CD4-positive, alpha-beta T cell treated with Interferon alpha-2 for 1 hour (primary cell): ENCODE measurements at places on chromosomes 16 and 17.
A peak's percentile ranks its signal among the peaks of the same experiment; 100 is the strongest.

DNA sequence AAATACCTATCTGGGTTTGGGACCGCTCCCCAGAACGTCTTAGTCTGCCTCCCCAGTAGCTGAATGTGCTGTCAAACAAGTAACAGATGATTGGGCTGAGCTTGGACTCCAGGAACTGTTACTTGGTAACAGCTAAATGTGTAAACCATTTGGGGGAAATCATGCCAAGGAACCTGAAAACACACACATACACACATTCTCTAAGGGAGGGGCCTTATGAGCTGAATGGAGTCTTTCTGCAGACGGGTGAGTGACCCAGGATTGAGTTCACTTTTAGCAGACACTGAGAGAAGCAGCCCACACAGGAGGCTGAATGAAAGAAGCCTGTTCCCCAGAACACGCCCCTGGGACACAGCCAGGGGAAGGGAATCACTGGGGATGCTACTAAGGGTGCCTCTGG lies 1.6 kb downstream of the ACLY start:
- DNase-seq, result no peak

- no peak for DNase-seq
These were observed 28.3 kb downstream of the ETV4 start for GRCh38 chr17:43517615-43518386.

- DNase-seq, result no peak
These were observed 8.7 kb downstream of the GSE1 start for GRCh38 chr16:85621698-85622428.

GRCh38 chr17:78196716-78197115 lies 9.6 kb downstream of the AFMID start:
- DNase-seq, result no peak

DNA sequence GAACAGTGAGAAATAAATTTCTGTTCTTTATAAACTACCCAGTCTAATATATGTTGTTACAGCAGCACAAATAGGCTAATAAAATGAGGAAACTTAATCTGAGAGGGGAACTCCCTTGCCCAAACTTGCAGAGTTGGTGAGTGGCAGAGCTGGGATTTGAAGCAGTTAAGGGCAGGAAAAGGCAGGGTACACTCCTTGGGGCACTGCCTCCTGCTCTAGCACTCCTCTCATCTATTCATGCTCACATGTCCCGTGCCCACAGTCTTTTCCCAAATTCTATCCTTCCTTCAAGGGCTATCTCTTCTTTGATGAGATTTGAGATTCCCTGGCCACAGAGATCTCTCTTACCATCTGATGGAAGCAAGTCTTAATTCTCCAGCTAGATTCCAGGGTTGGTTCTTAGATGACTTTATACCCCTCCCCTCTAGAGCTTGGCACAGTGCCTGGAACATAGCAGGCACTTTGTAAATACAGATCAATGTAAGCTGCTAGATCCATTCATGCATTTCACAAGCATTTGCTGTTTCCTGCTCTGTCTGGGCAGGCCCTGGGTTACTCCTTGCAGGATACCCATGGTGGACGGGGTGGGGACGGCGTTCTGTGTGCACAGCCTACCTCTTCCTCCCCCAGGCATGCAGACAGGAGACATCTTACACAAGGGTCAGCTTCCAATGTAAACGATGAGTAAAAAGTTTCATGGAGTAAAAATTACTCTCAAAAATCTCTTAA lies 39.2 kb upstream of the ABCC12 start:
- no peak for DNase-seq

DNA sequence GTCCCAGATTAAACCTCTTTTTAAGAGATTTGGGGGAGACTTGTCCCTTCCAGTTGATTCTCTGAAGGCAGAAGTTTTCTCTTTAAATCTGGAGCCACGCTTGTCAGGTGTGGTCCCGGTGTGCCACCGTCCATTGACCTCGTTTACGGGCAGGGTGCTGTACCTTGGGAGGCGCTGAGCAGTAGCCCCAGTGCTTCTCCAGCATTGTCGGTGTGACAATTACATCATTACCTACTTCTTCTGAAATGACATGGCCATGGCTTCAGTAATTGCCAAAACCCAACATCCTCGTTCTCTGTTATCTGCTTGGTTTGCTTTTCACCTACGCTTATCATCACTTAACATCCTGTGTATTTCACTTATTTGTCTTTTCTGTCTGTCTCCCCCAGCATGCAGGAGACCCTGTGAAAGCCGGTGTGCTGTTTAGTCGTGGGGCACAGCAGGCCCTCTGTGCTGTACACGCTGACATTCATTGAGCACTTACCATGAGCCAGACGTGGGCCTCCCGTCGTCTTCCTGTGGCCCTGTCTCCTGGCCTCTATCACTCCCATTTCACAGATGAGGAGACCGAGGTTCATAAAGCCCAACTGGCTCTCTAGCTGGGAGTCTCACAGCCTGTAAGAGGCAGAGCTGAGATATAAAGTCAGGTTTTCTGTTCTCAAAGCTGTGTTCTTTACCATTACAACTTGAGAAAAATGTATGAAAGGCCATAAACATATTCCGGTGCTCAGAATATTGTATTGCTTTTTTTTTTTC lies 143.9 kb downstream of the CMIP start:
- DNase-seq, result no peak

DNA sequence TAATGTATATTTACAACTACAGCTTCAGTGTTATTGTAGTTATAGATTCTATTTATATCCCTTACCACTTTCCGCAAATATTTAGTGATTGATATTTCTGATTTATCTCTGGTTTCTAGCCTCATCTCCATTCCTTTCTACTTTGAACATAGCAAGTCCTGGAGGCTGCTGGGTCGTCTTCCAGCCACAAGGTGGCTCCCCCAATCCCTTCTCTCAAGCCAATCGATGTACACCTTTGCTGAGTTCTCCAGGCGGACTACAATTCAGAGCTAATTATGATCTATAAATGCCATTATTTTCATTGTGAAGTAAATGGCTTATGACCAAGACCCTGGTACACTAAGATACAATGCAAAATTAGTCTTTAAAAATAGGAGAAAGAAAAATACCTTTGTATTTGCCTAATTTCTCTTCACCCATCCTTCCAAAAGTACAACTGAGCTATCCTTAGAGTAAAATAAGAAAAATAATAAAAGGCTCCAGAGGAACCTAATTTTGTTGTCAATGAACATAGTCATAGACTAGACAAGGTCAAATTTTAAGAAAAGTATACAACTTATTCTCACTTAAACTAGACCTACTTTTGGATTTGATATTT lies 122.1 kb downstream of the SKAP1 start:
- DNase-seq, result peak; percentile 65

- DNase-seq, result no peak
These were observed 125.5 kb upstream of the HSBP1 start for GRCh38 chr16:83682116-83682867.

DNA sequence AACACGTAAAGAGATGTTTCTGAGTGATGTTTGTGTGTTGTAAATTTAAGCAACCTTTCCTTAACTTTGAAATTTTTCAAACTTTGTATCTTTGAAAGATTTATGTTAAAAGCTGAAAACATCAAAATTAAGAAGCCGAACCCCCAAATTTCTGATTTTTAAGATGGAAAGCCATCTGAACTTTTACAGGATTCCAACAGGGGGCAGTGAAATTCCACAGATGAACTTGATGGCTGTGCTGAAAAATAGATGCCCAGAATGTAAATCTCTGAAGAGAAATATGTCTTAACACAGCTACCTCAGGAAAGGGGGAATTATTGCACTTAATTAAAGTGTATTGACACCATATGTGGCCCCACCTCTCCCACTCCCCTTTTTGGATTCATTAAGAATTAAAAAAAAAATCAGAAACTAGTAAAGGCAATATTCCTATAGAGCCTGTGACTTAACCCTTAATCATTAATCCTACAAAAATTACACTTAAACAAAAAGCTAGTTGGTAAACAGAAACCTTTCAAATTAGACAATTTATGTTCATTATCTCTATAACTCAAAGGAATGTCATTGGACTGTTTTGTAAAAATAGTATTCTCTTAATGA lies 597.9 kb downstream of the KCNJ2 start:
- DNase-seq, result no peak

GRCh38 chr17:41456204-41456603 lies 11.0 kb downstream of the KRT32 start:
- DNase-seq, result no peak

GRCh38 chr16:89711601-89712273 lies 9.0 kb downstream of the VPS9D1 start:
- peak; percentile 70 for DNase-seq

- no peak for DNase-seq
These were observed 7.0 kb upstream of the TMEM235 start for GRCh38 chr17:78224231-78225087.

GRCh38 chr16:31471875-31472708 lies at the start of gene TGFB1I1:
Gene TGFB1I1, plus strand, starts transcription at chr16:31472152. Its CDS starts 37 bp downstream, at chr16:31472189.
- no peak for DNase-seq

- no peak for DNase-seq
These were observed 16.3 kb downstream of the SLC47A1 start for GRCh38 chr17:19549746-19550623.

- DNase-seq, result no peak
These were observed 35.8 kb downstream of the NF1 start for GRCh38 chr17:31130286-31131224.

DNA sequence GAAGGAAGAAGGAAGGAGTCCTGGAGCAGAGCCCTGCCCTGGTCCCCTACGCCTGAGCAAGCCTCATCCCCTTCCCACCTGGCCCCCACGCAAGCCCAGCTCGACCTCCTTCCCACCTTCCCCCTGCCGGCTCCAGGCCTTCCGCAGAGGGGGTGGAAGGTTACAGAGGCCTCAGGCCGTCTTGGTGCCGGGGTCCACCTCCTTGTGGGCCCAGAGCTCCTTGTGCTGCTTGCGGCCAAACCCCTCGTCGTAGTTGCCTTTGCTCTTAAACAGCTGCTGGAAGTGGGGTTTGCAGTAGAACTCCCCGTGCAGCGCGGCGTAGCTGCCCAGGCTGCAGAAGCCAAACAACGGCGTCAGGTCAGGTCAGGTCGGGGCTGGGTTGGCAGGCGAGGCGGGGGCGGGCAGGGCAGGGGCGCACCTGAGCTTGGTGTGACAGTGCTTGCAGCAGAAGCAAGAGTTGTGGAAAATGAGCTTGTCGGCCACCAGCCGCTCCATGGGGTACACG lies 1.5 kb downstream of the LIMD2 start:
- no peak for DNase-seq

DNA sequence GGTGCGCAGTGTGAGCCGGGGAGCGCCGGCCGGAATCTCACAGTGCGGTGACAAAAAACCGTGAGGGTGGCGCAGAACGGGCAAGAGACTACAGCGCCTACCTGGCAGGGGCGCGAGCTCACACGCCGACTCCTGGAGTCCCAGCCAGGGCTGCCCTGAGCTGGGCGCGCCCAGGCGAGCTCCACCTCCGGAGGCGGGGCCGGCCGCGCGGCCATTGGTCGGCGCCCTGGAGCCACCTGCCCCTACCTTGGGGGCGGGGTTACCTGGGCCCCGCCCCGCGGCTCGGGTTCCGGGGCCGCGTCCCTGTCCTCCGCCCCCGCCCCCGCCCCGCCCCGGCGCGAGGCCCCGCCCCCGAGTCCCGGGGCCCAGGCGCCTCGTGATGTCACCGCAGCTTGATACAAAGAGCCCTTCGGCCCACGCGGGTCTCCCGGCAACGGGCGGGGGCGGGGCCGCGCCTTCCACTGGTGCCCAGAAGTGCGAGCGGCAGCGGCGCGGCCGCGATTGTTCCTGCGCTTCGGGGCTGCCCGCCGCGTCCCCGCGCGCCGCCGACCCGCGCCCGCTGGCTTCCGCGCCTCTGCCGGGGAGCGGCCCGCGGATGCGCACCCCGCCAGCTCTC lies 96.3 kb downstream of the RAB11FIP4 start:
- peak; percentile 96 for DNase-seq

DNA sequence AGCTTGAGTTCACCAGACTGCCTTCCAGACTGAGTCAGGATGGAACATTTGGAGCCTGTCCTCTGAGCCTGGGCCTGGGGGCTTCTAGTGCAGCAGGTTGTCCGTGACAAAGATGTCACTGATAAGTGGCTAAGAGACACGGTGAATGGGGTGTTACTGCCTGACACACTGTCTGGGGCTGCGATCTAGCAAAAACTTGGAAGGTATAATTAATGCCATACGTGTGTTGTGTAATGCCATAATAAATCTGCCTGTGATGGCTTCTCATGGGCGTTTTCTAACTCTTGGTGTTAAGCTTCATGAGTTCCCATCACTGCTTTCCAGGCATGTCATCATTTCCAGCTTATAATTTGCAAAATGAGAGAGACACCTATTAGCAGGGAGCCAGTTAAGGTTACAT lies 215.4 kb downstream of the UTP18 start:
- DNase-seq, result no peak

- DNase-seq, result no peak
These were observed 3.3 kb downstream of the TLCD3B start for GRCh38 chr16:30027588-30028437.

- DNase-seq, result no peak
These were observed 83.1 kb upstream of the CNTNAP4 start for GRCh38 chr16:76193906-76194615.

DNA sequence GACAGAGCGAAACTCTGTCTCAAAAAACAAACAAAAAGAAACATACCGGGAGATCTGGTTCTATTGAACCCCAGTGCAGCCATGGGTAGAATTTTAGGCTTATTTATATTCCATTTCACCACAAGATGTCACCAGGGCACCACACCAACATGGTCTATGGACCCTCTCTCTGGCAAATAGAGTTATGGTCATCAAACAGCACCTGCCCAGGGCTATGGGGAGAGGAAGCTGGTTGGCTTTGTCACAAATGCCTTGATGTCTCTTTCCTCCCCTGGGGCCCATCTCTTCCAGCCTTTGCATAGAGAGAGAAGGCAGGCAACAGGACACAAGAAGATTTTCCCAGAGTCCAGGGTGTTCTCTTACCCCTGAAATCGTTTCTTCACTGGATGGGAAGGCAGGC lies 128.4 kb downstream of the WWOX start:
- no peak for DNase-seq

DNA sequence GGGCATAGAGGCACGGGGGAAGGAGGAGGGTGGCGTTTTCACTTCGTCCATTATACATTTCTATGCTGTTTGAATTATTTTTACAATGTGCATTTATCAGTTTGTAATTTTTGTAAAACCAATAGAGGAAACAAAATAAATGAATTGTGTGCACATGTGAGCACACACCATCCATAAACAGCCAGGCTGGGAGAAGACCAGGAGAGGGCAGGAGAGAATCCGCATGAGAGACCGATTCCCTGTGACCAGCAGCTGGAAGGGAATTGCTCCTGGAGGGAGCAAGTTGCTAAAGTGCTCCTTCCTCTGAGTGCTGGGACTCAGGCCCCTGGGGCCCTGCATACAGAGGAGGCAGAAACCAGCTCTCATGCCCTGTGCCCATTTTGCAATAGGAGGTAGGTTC lies 126.0 kb downstream of the ABCC12 start:
- DNase-seq, result no peak

DNA sequence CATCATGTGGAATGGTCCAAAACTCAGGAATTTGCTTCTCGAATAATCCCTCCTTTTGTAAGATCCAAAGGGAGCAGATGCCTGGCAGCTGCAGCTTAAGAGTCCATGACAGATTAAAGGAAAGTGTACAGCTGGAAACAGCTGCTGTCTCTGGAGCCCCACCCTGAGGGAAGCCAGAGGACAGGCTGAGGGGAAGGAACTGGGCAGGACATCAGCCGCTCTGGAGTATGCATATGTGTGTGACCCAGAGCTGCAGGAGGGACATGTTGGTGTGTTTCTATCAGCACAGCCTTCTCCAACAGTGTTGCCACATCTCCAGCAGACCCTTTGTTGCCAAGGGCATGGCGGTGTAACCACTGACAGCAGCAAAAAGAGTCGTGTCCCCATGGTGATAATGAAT lies 46.2 kb downstream of the CYB561 start:
- no peak for DNase-seq
